ENCODE measurements at places on chromosomes 11 and 22.

DNA sequence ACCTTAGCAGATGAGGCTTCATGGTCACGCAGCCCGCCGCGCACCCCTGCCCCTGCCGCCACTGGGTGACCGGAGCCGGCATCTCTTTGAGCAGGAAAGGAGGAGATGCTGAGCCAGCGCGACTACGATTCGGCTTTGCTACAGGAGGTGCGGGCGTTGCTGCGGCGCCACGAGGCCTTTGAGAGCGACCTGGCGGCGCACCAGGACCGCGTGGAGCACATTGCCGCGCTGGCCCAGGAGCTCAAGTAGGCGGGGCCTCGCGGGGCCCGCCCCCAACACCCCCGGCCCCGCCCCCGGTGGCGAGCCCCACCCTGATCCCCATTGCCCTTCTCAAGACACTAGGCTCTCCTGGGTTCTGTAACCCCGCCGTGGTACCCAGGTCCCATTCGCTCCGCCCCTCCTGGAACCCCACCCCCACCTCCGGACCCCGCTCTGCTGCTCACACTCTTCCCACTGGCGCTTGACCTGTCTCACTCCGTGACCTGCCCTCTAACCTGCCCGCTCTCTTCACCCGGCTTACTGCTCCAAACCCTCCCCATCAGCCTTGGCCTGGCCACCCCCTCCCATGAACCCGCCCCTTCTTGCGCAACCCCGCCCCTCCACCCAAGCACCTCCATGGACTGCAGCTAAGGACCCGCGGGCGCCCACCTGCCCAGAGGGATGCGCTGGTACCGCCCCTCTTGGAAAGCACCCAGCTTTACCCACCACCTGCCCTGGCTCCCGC, 9.1 kb downstream of the CTSF start:
- DNase-seq = no peak

GRCh38 chr11:5631417-5631816, 6.6 kb downstream of the TRIM34 start:
- DNase-seq = no peak

GRCh38 chr11:133529807-133530500, 2.3 kb downstream of the OPCML start:
- DNase-seq = no peak

DNA sequence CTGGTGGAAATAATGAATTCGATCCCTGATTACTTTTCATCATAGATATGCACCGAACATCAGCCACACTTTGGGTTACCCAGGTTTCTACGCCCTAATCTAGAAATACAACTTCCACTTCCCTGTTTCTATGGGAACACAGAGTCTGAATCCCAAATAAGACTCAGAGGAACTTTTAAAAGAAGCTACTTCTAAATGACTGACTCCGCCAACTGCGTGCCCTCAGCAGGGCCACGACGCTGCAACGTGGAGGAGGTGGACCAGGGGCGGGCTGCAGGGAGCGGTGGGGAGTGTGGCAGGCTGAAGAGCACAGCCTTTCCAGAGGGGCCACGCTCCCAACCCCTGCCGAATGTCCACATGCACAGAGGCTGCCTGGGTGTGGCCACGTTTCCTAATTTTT, 304.0 kb downstream of the SHANK2 start:
- DNase-seq = no peak

DNA sequence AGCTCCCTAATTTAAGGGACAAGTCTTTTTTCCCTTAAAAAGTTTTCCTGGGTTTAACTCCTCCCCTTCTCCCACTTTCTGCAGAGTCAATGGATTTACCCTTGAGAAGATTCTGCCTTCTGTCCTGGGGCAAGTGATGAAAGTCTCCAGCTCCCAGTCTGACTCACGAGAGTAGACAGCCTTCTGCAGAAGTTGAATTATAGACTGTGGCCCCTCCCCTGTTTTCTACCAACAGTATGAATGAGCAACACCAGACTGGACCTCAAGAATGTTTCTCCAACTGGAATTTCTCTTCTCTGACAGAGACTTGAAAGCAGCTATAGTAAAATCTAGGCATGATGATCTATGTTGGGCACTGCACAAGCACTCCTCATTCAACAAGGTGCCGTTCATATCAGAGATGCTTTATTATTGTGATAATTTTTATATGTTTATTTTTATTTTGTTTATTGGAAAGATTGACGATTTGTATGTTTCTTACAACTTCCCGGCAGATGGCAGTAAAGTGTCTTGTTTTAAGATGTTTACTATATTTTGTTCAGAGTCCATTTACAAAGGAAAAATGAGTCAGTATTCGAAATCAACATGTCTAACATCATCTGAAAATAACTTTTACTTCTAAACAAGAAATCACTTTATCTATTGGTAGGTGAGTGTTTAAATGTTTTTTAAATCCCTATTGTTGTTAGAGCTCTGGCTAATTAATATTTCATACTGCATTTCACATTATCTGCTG, 56.6 kb downstream of the LMO2 start:
- DNase-seq = no peak
